ENCODE measurements at places on chromosomes 1 and 21. TPM values are rescaled to one million over a fixed set of nuclear protein-coding genes. Genes with fewer than 3 reads are reported as not detected.

The ZFP69B gene
- total RNA-seq: 1.9 TPM

The PFKFB2 gene
- total RNA-seq: 52.1 TPM

The TFF2 gene
- 2.5 TPM for total RNA-seq

The KCNC4 gene
- 6.7 TPM for total RNA-seq

The SPRR2F gene
- not detected for total RNA-seq

All from colonic mucosa (tissue), 4 donors.